Neuronal stem cell (in vitro differentiated cells): ENCODE measurements at places on chromosomes 7 and 10.

GRCh38 chr10:69715899-69716606 is 85.7 kb upstream of the COL13A1 start:
- no peak for DNase-seq

DNA sequence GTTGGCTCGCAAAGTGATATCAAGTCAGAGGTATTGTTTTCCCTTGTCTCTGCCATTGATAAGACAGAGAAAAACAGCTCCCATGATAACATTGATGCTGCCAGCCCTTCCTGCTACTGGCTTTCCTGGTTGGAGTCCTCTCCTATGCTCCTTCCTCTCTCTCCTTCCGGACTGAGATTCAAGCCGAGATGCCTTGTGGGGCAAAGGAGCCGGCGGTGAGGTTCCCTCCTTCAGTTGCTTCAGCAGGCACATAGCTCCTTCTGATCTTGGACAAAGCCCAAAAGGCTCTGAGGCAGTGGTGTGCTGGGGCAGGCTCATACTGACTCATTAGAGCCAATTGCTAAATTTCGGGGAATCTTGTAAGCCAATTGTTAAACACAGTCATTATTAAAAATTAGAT is 8.8 kb upstream of the ZCCHC24 start:
- DNase-seq: no peak

DNA sequence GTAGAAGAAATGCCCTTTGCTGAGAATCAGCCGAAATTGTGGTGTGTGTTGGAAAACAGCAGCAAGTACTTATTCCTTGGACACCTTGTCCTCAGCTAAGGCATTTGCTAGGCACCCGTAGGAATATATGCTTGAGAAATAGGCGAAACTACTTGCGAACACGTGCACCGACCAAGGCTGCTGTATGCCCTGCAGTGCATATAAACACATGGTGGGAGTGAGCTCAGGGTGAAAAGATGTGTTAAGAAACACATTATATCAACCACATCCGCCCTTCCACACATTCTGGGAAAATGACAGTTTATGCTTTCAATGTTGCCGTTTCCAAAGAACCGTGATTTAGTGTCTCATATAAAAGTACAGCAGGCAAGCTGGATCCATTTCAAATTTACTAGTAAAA is 199.2 kb downstream of the JCAD start:
- no peak for DNase-seq

DNA sequence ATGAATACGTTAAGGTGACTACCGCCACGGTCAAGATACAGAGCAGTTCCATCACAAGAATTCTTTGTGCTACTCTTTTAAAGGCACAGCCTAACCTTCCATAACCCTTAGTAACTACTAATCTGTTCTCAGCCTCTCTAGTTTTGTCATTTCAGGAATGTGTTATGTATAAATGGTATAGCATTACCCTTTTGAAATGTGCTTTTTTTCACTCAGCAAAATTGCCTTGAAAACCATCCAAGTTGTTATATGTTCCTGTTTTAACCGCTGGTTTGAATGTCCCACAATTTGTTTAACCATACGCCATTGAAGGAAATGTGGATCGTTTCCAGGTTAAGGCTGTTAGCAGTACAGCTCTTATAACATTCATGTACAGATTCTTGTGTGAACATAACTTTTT is 32.0 kb downstream of the WAC start:
- DNase-seq: no peak
